ENCODE measurements at places on chromosomes 7 and 10.

GRCh38 chr10:91590904-91591796 lies 41.7 kb downstream of the PPP1R3C start:
- peak; percentile 66 for DNase-seq

GRCh38 chr7:102170393-102170970 lies 116.2 kb upstream of the SH2B2 start:
- no peak for DNase-seq

DNA sequence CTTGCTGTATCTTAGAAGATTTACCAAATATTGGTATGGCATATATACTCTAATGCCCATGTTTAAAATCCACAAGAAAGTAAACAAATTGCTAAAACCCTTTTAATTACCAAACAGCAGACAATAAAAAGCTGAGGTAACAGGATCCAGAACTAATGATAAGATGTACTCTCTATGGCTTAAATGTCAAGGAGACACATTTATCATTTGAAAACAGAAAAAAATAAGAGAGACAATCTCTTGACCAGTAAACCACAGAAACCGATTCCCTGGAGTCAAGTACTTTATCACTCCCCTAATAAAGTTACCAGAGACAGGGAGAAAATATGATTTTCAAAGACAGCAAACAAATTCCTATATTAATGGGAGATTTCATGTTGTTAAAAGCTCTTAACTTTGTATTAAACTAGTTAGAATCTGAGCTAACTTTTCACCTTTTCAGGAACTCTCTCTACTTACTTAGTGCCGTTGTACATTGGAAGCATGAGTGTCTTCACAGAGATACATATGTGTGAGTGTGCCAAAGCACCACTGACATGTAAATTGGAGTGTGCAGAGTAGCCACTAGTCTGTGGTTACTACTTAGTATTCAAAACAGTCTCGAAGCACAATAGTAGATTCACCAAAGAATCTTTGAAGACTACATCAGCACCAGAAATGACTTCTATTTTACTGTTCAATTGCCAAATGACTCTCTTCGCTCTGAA lies 44.2 kb downstream of the TSPAN12 start:
- no peak for DNase-seq

DNA sequence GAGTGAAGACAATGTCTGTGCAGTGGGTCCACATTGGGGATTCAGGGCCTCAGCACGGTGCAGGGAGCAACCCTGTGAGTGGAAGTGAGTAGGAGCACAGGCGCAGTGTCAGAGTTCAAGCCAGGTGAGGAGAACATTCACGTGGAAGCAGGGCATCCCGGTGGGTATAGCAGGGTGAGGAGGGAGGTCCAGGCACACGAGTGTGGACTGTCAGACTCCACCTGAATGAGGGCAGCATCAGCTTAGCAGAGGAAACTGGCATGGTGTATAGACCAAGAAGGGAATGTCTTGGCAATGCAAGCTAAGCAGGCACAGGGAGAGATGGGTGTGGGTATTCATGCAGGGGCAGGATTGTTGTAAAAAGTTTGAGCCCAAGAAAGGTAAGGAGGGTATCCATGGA lies 15.3 kb upstream of the LRRC72 start:
- no peak for DNase-seq

DNA sequence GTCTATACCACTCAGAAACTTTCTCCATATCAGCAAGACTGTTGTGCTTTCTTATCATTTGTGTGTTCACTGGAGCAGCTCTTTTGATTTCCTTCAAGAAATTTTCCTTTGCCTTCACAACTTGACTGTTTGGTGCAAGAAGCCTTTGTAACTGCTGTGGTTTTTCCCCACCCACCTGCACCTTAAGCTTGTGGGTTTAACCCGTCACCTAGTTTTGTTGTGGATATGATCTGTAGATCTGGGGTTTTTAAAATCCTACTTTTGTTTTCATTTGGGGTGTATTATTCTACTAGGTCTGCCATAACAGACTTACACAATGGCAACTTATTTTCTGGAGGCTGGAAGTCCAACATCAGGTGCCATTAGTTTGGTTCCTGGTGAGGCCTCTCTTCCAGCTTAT lies 30.5 kb upstream of the CHST3 start:
- DNase-seq, result no peak

DNA sequence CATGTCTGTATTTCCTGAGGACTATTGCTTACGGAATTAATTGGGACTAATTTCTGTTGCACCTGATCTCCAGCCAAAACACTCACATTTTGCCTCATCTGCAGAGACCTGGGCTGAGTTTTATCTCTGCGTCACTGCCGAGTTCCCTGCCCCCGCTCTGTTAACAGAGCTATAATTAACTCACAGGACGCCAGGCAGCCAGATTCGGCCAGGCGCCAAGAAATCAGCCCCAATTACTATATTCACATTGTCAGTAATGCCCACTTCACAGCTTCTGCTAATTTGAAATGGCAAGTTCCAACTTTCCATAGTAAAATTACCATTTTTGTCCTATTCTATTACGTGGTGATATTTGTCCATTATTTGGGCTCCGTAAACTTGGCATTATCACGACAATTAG lies 130.5 kb downstream of the CUX1 start:
- no peak for DNase-seq

- no peak for DNase-seq
These were observed 157.0 kb upstream of the ADO start for GRCh38 chr10:62647375-62648092.

DNA sequence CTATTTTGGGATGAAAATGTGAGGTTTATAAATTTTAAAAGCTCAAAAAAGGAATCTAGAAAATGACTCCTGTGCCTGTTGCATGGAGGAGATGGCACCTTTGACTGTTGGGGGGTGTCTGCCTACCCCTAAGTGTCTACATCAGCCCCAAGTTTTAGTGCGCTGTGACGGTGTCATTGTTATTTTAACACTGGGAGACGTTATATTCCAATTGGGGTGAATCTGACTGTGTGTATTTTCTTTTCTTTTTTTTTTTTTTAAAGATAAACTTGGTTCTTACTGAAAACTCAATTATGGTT lies 517 bp downstream of the SRGN start:
- no peak for DNase-seq

DNA sequence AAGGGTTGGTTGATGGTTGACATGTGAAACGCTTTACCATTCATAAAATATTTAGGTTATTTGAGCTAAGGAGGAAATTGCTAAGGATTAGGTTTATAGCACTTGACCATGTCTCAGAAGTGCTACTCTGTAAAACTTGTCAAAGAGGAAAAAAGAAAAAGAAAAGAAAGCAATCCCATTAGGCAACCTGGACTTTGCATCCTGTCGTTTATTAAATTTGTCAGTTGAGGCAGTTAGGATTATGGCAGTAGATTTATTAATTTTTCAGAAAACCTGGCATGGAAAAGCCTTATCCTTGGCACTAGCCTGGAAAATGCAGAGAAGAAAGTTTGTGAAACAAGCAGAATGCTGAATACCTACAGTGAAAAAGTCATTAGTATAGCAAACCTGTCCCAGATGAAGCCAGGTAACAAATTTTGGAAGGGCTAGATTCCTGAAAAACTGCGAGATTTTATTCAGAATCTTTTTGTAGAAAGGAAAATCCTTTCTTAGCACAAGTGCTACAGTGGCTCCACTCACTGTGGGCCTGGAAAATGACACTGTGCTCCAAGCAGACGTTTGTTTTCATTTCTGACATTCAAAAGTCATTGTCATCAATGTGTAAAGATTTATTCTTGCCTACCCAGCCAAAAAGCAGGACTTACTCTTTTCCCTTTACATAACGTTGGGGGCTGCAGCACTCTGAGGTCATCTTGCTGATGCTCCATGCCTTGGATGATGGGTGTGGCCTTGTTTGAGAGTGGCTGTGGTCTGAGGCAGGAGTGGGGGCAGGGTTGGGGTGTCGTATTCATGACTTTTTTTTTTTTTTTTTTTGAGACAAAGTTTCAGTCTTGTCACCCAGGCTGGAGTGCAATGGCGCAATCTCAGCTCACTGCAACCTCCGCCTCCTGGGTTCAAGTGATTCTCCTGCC lies 664.9 kb downstream of the SUGCT start:
- no peak for DNase-seq

All from right forelimb (tissue), 1 donor.